CD4-positive, alpha-beta T cell treated with Interleukin-10 for 1 hour (primary cell): ENCODE measurements at places on chromosomes 2 and 18.

- DNase-seq = peak; percentile 14
Observed at GRCh38 chr18:8705961-8706790, 820 bp downstream of the MTCL1 start.

DNA sequence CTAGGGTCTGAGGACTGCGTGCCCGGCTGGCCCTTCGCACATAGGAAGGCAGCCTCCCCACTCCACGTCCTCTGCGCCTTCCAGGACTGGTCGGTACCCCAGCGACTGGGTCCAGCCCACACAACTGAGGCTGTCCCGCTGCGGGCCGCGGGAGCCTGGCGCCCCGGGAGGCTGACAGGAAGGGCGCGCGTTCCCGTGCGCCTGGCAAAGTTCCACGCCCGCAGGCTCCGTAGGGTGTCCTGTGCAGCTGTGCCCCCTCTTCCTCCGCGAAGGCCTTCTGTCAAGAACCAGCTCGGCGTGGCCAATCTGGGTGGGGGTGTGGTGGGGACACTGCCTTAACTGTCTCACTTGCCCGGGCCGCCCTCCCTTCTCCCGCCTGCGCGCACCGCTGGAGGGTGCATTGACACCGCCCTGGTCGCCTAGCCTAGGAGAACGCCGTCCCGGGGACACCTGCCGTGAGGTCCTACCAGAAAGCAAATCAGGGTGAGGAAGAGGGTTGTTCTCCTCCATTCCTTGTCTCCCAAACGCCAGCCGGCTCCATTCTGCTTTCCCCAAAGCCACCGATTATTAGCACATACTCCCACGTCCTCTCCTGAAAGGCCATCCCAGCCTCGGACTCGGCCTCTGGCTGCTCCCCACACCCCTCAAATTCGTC, 618 bp upstream of the LYPD1 start:
- no peak for DNase-seq

GRCh38 chr2:100403722-100404121, 13.7 kb downstream of the CHST10 start:
- DNase-seq = no peak

DNA sequence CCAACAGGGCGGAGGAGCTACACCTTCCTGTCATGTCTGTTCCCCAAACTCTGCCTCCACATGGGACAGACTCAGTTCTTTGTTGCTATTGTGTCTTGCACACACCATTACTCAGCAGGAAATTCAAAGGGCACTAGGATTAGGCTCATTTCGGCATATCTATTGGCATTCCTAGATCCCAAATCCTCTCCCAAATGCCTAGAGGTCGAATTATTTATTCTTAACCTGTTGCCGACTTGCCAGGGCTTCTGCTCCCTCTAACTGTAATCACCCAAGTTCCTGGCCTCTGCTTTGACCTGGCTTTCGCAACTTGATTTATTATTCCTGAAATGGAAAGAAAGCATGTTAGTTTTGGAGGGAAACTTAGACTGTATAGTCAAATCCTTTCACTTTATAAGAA, 67.8 kb upstream of the ST6GAL2 start:
- no peak for DNase-seq

DNA sequence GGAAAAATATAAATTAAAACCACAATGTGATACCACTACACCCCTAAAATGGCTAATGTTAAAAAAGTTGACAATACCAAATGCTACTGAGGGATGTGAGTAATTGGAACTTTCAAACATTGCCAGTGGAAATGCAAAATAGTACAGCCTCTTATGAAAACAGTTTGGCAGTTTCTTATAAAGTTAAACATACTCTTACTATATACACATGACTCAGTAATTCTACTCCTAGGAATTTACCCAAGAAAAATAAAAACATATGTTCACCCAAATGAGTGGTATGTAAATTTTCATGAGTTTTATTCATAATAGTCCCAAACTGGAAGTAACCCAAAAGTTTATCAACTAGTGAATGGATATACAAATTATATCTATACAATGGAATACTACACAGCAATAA, 228.0 kb downstream of the CYP26B1 start:
- no peak for DNase-seq

DNA sequence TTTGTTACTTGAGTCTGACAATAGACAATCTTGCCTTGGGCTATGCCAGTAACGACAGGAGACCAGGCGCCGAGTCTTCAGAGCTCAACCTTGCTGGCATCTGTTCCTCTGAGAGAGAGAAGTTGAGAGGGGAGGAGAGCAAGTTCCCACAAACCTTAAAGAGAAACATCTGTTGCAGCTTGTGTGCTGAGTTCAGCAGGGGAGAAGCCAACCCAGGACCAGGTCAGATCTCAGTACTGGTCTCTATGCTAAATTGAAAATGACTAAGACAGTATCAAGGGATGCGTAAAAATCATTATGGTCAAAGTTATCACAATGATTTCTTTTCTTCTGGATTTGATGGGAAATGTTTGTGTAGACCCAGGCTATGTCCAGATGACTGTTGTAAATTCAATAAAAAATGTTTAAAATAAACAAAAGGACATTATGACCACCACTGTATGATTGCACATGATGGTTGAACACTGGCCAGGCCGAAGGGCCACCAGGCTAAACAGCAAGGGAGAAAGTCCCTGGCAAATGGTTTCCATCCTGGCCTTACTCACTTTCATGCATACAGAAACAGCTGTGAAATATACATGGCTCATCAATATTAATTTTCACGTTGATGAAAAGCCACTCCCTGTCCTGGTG, 100.3 kb upstream of the PMAIP1 start:
- no peak for DNase-seq

DNA sequence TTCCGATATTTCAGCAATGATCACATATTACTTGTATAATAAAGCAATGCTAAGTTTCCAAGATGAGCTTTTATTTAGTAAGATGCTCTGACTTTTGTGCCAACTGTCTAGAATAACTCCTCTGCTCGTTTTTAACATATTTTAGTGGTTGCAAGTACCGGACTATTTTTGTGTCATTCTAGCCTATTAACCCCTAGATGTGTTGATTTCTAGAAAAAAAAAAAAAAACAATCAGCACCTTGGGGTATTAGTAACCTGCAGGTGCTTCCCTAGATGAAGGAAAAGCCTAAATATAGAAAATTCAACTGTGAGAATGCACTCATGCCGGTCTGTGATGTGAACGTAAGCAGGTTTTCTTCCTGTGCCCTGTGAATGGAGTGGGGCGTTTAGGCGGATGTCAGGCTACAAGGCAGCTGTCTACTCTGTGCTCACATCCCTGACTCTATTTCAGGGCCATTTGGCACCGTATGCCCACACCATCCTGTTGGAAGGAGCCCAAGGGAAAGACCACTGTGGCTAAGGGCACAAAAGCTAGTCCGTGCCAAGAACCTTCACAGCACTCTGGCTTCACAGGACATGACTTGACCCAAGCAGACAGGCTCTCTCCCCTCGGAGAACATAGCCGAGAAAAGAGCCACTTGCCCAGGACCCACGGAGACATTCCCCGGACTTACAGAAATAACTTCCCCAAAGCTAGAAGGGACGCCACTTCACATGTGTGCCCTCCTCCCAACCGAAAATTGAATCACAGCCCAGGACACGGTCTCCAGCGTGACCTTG, 60.9 kb upstream of the AGAP1 start:
- DNase-seq = no peak

- no peak for DNase-seq
Observed at GRCh38 chr2:197675711-197676188, 363 bp upstream of the RFTN2 start.

DNA sequence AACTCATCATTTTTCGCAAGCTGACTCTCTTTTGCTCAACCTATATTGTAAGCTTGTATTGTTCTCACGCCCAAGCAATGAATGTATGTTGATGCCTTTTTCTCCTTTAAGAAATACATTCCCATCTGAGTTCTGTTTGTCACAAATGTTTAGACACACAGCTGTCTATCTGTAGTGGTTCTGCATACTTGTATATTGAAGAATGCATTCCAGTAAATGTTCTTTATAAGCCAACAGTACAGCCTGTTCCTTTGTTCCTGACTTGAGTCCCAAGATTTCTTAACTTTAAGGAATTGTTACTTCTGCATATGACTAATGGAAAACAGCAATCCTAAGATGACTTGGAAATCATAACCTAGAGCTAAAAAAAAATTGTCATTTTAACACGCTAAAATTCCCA, 849.1 kb upstream of the POU3F3 start:
- no peak for DNase-seq
